ENCODE measurements at places on chromosomes 3 and 15. TPM values are rescaled to one million over a fixed set of nuclear protein-coding genes. Genes with fewer than 3 reads are reported as not detected.

The DNAH12 gene
- 0.25 TPM for total RNA-seq

The RETNLB gene
- total RNA-seq: not detected

The SLC28A2 gene
- total RNA-seq: not detected

The C3orf49 gene
- not detected for total RNA-seq

The RHCG gene
- 1.6 TPM for total RNA-seq

The CADM2 gene
- under 0.01 TPM for total RNA-seq

The SLC6A1 gene
- total RNA-seq: not detected

The ITIH1 gene
- total RNA-seq: not detected

The RASGRP1 gene
- total RNA-seq: 12.1 TPM

The IMPG2 gene
- total RNA-seq: 0.35 TPM

The HERC2 gene
- total RNA-seq: 101 TPM

The APOD gene
- not detected for total RNA-seq

The SYNM gene
- 1.7 TPM for total RNA-seq

The CMC1 gene
- 5.2 TPM for total RNA-seq

The GRK7 gene
- 0.05 TPM for total RNA-seq

The NME9 gene
- total RNA-seq: 1.0 TPM

The ANKRD63 gene
- not detected for total RNA-seq

The DYNLT2B gene
- total RNA-seq: 16.1 TPM

The ARID3B gene
- total RNA-seq: 1.7 TPM

The IP6K2 gene
- 50.7 TPM for total RNA-seq

The AHSG gene
- total RNA-seq: not detected

The WDR48 gene
- 35.4 TPM for total RNA-seq

The ARL13B gene
- 16.4 TPM for total RNA-seq

The MLF1 gene
- total RNA-seq: 31.4 TPM

The ENTPD3 gene
- total RNA-seq: 0.17 TPM

The GLCE gene
- 15.9 TPM for total RNA-seq

The TGM4 gene
- total RNA-seq: 0.35 TPM

The AMIGO3 gene
- total RNA-seq: not detected

The TUSC7 gene
- total RNA-seq: not detected

The ERICH6 gene
- not detected for total RNA-seq

The CSK gene
- 28.5 TPM for total RNA-seq

The GPR149 gene
- not detected for total RNA-seq

The C3orf85 gene
- total RNA-seq: not detected

The TMEM266 gene
- not detected for total RNA-seq

The BCL2A1 gene
- not detected for total RNA-seq

The CFAP100 gene
- total RNA-seq: not detected

The P2RY1 gene
- total RNA-seq: 0.17 TPM

The SNTN gene
- not detected for total RNA-seq

The RPL32 gene
- total RNA-seq: 705 TPM

The TRIM69 gene
- 26.5 TPM for total RNA-seq

The TMCO5A gene
- not detected for total RNA-seq

The TP53BP1 gene
- 58.5 TPM for total RNA-seq

The SERPINI1 gene
- 4.8 TPM for total RNA-seq

The CTDSPL2 gene
- 71.2 TPM for total RNA-seq

The GOLGA8S gene
- 0.10 TPM for total RNA-seq

The ABI3BP gene
- 0.69 TPM for total RNA-seq

The ATP8B4 gene
- total RNA-seq: 0.30 TPM

The HRG gene
- not detected for total RNA-seq

The IL16 gene
- total RNA-seq: 0.69 TPM

The ZNF620 gene
- 5.8 TPM for total RNA-seq

The GPR171 gene
- not detected for total RNA-seq

The LSMEM2 gene
- not detected for total RNA-seq

The IGDCC3 gene
- total RNA-seq: 0.05 TPM

The CSPG5 gene
- total RNA-seq: 0.40 TPM

The BUB1B gene
- 11.6 TPM for total RNA-seq

The IL12A gene
- not detected for total RNA-seq

The MUC4 gene
- total RNA-seq: 0.05 TPM

The CCDC12 gene
- total RNA-seq: 22.3 TPM

The WNT5A gene
- total RNA-seq: 20.5 TPM
